ENCODE measurements at places on chromosomes 16 and 17. TPM values are rescaled to one million over a fixed set of nuclear protein-coding genes. Genes with fewer than 3 reads are reported as not detected.

GRCh38 chr17:4161192-4161966, 18.4 kb downstream of the CYB5D2 start:
- peak overlapping the region; percentile 40 for H3K27ac ChIP-seq
- no peaks in the 10 kb centered on the region for H3K27me3 ChIP-seq
- no peak overlapping the region for H3K4me3 ChIP-seq
- peaks cover 10% of the 10 kb centered on the region for H3K36me3 ChIP-seq

DNA sequence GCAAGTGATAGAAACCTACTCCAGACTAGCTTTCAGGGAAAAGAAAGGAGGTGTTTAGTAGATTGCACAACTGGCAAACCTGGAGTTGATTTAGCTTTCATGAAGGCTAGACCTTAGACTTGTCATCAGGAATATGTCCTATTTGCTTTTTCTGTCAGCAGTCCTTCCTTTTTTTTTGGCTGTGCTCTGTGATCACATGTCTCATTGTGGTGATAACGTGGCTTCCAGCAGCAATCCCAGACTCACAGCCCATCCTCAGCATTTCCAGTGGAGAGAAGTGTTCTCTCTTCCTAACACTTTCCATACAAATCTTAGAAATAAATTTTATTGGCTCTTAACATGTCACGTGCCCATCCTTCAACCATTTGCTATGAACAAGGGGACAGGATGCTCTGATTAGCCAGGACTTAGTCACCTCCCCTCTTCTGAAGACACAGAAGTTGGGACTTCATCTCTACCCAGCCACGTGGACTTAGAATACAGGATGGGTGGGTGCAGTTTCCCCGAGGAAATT, 74.7 kb downstream of the CDH13 start:
- H3K27me3 ChIP-seq, result peaks cover 8% of the 10 kb centered on the region
- H3K4me3 ChIP-seq, result no peak overlapping the region
- H3K36me3 ChIP-seq, result no peaks in the 10 kb centered on the region
- H3K27ac ChIP-seq, result no peak overlapping the region
- no peaks in the 10 kb centered on the region for H3K4me1 ChIP-seq

GRCh38 chr16:82585675-82586074, 41.1 kb upstream of the CDH13 start:
- no peaks in the 10 kb centered on the region for H3K4me1 ChIP-seq
- peaks cover 6% of the 10 kb centered on the region for H3K27me3 ChIP-seq
- no peak for DNase-seq
- no peaks in the 10 kb centered on the region for H3K36me3 ChIP-seq

Gene MILR1
- total RNA-seq, result not detected

Gene PPY
- not detected for total RNA-seq

Gene SNRNP25
- 52.0 TPM for total RNA-seq

Data from progenitor cell of endocrine pancreas (in vitro differentiated cells).